ENCODE measurements at places on chromosomes 11 and 22. TPM values are rescaled to one million over a fixed set of nuclear protein-coding genes. Genes with fewer than 3 reads are reported as not detected.

POU2AF3 gene
- not detected for polyA plus RNA-seq

ACR gene
- polyA plus RNA-seq, result not detected

SEC14L3 gene
- polyA plus RNA-seq, result not detected

YIF1A gene
- polyA plus RNA-seq, result 48.6 TPM

DUSP18 gene
- 20.2 TPM for polyA plus RNA-seq

CD59 gene
- 180 TPM for polyA plus RNA-seq

GPR83 gene
- polyA plus RNA-seq, result not detected

MEI1 gene
- polyA plus RNA-seq, result 283 TPM

CECR2 gene
- not detected for polyA plus RNA-seq

FREY1 gene
- polyA plus RNA-seq, result not detected

TEX54 gene
- polyA plus RNA-seq, result 2.2 TPM

B4GALNT4 gene
- polyA plus RNA-seq, result not detected

All from CD4-positive, CD25-positive, alpha-beta regulatory T cell (primary cell).